GOT3 (cell line): ENCODE measurements at places on chromosomes 7 and 10.

DNA sequence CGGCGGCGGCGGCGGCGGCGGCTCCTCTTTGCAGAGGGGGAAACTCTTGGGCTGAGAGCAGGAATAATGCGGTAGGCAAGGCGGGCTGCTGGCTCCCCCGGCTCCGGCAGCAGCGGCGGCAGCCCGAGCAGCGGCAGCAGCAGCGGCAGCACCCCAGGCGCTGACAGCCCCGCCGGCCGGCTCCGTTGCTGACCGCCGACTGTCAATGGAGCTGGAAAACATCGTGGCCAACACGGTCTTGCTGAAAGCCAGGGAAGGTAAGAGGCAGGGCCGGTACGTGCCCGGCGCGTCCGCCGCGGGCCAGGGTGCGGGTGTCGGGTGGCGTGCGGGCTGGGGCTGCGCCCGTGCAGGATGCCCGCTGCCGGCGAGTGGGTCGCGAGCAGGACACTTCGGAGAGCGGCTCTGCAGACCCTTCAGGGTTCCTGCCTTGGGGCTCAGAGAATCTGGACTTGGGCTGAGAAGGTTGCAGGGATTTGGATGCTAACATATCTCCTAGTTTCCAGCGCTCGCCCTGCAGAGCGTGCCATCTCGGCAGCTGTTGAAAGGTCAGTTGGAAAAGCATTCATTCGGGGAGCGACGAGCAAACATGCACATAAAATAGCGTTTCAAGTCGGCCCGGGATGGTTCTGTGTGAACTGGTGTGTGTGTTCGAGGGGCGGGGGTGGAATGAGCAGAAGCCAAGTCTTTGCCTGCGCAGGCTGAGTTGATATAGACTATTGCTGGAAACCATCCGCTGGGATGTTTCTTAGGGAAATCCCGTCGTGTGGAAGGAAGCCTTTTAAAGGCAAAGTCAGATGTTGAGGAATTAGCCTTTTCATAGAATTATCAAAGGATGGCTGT lies 562 bp downstream of the GRK5 start:
- DNase-seq = peak; percentile 65

DNA sequence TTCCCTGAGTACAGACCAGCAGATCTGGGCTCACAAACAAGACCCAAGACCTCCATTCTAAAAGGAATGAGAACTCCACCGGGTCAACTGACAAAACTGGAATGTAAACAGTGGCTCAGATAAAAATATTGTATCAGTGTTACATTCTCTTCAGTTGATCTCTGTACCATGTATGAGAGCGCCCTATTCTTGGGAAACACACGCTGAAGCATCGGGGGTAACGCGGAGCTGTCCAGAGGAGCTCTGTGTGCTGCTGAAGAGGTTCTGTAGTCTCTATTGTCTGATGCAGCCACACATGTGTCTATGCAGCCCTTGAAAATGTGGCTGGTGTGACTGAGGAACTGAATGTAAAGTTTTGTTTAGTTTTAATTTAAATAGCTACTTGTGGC lies 39.7 kb downstream of the HIPK2 start:
- DNase-seq = no peak

DNA sequence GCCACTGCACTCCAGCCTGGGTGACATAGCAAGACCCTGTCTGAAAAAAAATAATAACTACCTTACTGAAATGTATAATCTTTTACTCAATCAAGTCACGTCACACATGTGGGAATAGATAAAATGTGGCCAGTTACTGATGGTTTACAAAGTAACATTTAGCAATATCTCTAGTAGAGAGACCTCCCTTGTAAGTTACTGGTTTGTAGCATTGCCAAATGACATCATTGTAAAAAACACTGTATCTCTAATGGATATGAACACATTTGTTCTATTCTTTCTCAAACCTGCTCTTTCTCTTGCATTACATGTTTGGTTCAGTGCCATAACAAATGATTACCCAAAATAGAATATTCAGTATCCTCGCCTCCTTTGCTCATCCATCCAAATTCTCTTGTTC lies 18.8 kb downstream of the TET1 start:
- no peak for DNase-seq

GRCh38 chr10:26214004-26214403 lies 2.6 kb upstream of the GAD2 start:
- DNase-seq = no peak

GRCh38 chr7:107446988-107447387 lies 22.9 kb upstream of the GPR22 start:
- DNase-seq = no peak

- DNase-seq = no peak
Observed at GRCh38 chr7:29284696-29285443, 90.3 kb downstream of the CHN2 start.
